HuH-7.5 (cell line): ENCODE measurements at places on chromosomes 6 and 20.

- DNase-seq = no peak
Measured at GRCh38 chr6:116568821-116569755, 2.2 kb upstream of the RWDD1 start.

- no peak for DNase-seq
Measured at GRCh38 chr6:286681-287488, 5.4 kb upstream of the DUSP22 start.

DNA sequence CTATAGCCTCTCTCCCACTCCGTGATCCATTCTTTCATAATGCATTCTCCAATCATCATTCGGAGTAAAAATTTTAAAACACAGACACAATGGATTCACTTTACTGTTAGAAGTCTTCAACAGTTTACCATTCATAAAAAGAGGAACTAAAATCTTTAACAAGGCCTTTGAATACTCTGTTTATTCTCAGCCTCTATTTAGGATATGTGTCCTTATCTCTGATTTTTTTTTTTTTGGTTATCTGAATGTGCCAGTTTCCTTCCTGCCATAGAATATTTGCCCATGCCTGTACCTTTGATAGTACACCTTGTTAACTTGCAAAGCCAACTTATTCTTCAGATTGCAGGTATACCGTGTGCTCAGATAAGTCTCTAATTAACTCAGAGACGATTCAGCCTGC, 11.1 kb downstream of the CRISP1 start:
- DNase-seq = no peak

DNA sequence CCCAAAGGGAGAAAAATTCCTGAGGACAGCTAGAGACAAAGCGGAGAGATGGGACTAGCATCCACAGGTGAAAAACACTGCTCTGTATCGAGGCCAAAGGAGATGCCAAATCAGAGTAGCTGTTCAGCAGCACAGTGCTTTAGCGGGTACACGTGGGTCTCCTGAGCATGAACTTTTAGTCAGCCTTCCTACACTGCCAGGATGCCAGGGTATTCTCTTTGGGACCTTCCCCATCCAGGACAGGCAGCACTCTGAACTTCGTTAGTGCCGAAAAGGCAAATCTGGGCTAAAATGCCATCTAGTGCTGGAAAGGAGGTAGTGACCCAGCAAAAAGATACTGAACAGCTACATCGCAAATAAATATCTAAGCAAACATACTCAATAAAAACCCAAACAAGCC, 64.9 kb downstream of the C6orf58 start:
- peak; percentile 20 for DNase-seq

- no peak for DNase-seq
Measured at GRCh38 chr20:36756496-36756895, 10.6 kb upstream of the NDRG3 start.
